ENCODE measurements at places on chromosomes 5 and 9. TPM values are rescaled to one million over a fixed set of nuclear protein-coding genes. Genes with fewer than 3 reads are reported as not detected.

- no peak for DNase-seq
- H3K4me1 ChIP-seq, result no peaks in the 10 kb centered on the region
- H3K27ac ChIP-seq, result no peak overlapping the region
Measured at GRCh38 chr9:22623236-22623635, 176.6 kb downstream of the DMRTA1 start.

DNA sequence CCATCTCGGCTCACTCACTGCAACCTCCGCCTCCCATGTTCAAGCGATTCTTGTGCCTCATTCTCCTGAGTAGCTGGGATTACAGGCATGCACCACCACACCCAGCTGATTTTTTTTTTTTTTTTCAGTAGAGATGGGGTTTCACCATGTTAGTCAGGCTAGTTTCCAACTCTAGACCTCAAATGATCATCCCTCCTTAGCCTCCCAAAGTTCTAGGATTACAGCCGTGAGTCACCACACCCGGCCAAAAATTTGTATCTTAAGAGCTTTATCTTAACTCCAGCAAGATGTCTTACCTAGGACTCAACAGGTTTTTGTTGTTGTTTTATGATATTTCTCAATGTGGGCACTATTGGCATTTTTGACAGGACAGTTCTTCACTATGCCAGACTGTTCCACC, 27.9 kb downstream of the LYRM7 start:
- no peak overlapping the region for H3K4me3 ChIP-seq
- H3K36me3 ChIP-seq, result peaks cover 5% of the 10 kb centered on the region
- no peak overlapping the region for H3K27ac ChIP-seq
- no peaks in the 10 kb centered on the region for H3K27me3 ChIP-seq
- no peak for DNase-seq

- H3K27ac ChIP-seq, result peak overlapping the region; percentile 37
- no peak for DNase-seq
- no peaks in the 10 kb centered on the region for H3K36me3 ChIP-seq
- H3K27me3 ChIP-seq, result peaks cover 14% of the 10 kb centered on the region
- no peak overlapping the region for H3K4me3 ChIP-seq
Measured at GRCh38 chr9:111992523-111992922, 95.9 kb downstream of the UGCG start.

- no peaks in the 10 kb centered on the region for H3K4me1 ChIP-seq
- DNase-seq, result no peak
- no peaks in the 10 kb centered on the region for H3K36me3 ChIP-seq
Measured at GRCh38 chr9:16417161-16417560, 453.3 kb downstream of the BNC2 start.

- peak overlapping the region; percentile 23 for H3K27ac ChIP-seq
- H3K36me3 ChIP-seq, result no peaks in the 10 kb centered on the region
- H3K4me1 ChIP-seq, result peaks cover 25% of the 10 kb centered on the region
- no peak overlapping the region for H3K4me3 ChIP-seq
- no peak for DNase-seq
Measured at GRCh38 chr9:122403381-122404000, 32.7 kb downstream of the PTGS1 start.

Gene GMCL2
- not detected for total RNA-seq

All from activated T-helper 1 cell treated with anti-CD3 and anti-CD28 coated beads, Interleukin-12 subunit alpha, Interleukin-12 subunit beta, Interleukin-2, Interleukin-4 antibody, amounts not matched to agents 30 ng/mL and 10 ng/mL and 1 ng/mL, durations not matched to agents 14 hours and 24 hours and 36 hours (primary cell).